ENCODE measurements at places on chromosomes 5 and 9.

DNA sequence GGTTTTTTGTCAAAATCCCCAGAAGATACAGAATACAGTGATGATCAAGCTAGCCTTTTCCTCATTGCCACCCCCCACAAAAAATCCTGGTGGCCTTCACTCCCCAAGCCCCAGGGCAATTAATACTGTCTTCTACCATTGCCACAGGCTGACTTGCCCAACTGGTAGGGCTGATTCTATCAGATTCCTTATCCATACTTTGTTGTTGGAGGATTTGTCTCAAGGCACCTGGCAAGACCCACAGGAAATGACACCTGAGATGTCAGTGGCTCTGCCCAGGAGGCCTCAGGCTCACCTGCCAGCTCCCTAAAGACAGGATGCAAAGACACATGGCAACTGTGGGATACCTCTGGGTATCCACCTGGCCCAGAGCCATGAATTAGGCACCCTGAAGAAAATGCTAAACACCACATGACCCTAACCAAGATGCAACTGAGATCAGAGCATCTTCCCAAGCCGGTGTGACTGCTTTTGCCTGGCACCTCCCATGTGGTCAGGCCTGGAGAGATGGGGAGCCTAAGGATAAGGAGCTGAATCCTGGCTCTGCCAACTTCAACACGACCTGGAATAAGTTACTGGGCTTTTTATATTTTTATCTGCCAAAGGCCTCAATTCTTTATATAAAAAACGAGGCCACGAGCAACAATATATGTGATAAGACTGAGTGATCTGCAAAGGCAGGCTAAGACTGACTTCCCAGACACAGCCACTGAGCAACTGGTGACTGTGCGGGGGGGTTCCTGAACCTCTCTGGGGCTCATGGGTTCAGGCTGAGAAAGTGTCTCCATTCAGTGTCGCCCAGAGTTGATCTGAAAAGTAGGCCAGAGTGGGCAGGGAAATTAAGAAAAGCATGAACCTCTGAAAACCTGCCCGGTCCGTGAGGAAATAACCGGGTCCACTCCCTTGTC lies 944 bp downstream of the ATOX1 start:
- no peak for DNase-seq

DNA sequence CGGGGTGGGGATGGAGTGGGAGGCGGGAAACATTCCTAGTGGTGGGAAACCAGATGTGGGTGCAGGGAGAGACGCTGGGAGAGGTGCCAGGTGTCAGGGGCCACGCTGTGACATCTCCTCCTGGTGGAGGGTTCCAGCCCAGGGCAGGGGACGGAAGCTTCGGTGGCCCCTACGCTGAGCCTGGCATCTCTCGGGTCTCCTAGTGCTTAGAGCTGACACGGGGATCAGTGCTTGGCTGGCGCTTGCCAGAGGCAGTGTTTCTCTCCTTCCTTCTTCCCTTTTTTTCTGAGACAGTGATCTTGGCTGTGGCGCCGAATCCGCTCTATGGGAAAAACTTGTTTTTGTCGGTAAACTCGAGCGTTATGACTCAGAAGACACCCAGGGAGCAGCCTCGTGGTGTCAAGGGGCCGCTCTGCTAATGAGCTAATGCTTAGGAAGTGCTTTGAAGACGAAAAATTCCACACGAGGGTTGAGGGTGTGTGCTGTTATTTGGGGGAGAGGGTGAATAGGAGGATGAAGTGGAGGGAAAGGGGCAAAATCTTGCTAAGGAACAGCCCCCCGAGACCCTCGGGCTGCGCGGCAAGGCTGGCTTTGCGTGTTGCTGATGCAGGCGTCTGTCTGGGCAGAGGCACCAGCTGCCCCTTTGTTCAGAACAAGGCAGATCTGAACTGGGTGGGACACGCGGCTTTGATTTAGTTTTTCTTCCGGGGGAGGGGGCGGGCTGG lies 20.4 kb upstream of the IER5L start:
- DNase-seq = no peak

GRCh38 chr5:60977956-60978737 lies 33.1 kb downstream of the NDUFAF2 start:
- DNase-seq = no peak

DNA sequence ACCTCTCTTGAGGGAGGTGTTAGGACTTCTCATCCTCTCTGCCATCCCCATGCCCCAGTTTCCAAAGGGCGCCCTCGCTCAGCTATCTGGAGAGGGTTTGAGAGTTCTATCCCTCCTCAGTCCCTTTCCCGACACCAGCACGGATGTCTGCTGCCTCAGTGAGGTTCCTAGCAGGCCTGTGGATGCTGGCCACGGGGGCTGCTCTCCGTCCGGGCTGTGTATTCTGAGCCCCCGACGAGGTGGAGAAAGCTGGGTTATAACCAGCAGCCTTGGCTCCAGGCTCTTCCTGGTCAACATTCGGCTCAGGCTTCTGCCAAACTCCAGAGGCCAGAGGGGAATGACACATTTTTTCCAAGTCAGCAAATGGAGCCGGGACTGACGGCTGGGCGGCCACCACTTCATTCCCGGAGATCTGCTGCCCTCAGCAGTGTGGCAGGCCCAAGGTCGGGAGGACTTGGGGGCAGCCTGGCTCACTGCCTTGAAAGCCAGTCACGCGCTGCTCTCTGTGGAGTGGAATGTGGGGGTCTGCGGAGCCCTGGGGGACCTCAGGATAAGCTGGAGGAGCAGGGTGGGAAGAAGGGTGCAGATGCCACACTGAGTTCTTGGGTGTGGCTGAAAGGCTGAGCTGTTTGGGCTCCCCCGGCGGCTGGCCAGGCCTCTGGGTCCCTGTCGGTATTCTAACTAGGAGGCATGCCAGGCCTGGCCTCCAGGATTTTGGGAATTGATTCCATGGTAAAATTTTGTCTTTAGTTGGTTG lies 27.4 kb downstream of the PTPA start:
- DNase-seq = no peak

DNA sequence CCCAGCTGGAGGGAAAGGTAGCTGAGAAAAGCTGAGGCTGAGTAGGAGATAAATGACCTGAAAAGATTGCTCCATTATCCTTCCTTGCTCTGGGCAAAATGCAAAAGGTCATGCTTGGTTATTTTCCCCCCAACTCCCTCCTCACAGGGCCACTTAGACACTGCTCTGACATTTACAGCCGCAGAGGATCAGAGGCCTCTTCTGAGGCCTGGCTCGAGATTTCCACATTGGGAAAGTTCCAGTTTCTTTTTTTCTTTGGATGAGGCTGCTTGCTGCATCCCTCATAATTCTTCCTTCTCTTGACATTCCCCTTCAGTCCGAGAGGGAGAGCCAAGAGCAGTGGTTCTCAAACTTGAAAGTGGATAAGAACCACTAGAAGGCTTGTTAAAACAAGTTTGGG lies 60.1 kb upstream of the HSPA9 start:
- DNase-seq = no peak

DNA sequence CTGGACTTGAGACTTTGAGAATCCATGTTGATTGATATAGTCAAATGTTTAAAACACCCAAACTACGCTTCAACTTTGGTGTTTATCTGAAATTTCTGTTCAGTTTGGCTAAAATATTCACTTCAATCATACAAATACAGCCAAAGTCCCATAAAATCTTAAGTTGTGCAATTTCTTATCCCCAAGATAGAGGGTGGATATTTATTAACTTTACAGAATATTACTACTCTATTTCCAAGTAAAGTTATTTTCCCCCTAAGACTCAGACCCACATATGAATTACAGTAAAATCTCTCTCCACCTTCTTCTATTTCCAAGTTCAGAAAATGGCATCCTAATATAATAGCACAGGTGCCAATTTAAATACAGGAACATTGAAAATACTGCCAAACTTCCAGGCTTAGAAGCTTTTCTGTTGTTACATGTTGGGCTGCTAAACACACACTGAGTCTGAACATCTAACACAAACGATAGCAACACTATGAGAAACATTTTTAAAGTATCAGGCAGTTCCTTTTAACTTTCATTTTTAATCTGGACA lies 290.3 kb downstream of the EBF1 start:
- no peak for DNase-seq

- DNase-seq = no peak
Observed at GRCh38 chr9:2012347-2012746, 2.8 kb upstream of the SMARCA2 start.

DNA sequence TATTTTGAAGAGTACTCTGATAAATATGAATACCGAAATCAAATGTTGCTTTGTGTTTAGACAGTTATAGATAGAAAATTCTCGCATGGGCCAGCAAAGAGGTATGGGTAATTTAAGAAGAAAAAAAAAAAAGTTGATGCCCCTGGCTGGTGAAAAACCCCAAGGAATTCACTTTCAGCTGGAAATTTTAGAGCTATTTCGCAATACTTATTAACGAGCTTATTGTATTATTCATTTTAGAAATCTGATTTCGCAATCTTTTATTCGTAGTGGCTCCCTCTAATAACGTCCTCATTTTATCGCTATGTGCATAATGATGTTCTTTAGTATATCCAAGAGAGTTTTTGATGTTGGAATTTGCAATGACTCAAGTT lies 18.5 kb upstream of the FER start:
- DNase-seq = no peak

GRCh38 chr5:118052503-118052902 lies 935.8 kb downstream of the DTWD2 start:
- DNase-seq = no peak

DNA sequence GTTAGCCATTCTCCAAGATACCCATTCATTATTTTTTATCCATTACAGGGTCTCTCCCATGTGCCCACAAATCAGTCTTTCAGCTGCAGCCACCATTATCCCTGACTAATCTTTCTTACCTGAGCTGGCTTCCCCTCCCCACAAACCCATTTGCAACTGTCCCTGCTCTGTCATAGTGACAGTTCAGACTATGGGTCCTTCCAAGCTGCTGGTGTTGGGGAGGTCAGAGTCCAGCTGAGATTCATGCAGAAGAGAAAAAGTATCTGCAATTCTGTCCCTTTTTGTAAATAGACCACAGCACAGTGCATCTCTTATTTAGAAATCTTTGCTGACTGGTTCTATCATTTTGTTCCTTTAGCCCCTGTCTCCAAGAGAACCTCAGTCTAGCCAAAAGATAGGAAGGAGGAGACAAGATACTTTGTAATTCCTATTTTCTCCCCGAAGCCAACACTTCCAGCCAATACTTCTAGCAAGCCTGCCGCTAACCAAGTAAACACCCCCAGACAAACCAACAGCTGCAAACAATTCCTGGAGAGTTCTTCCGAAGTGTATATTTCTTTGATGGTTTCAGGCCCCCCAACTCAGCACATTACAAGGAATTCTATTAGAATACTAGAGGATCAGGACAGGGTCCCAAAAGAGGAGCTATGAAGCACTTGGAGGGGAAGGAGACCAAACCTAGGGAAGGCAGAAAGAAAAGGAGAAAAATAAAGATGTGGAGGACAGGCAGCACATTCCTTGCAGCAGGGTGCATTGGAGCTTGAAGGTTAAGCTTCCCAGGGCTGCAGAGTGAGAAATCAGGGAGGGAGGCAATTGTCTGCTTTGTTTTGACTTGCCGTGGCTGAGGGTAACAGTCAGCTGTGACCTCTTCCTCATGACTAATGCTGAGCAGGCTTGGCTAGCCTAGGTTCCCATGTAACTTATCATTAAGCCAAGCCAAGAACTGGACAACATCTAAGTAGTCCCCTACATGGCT lies 148.5 kb downstream of the SGCD start:
- DNase-seq = no peak

GRCh38 chr5:7927466-7928375 lies 58.8 kb downstream of the MTRR start:
- DNase-seq = no peak

All from T-helper 1 cell (primary cell).